ENCODE measurements at places on chromosomes 12 and 14.

DNA sequence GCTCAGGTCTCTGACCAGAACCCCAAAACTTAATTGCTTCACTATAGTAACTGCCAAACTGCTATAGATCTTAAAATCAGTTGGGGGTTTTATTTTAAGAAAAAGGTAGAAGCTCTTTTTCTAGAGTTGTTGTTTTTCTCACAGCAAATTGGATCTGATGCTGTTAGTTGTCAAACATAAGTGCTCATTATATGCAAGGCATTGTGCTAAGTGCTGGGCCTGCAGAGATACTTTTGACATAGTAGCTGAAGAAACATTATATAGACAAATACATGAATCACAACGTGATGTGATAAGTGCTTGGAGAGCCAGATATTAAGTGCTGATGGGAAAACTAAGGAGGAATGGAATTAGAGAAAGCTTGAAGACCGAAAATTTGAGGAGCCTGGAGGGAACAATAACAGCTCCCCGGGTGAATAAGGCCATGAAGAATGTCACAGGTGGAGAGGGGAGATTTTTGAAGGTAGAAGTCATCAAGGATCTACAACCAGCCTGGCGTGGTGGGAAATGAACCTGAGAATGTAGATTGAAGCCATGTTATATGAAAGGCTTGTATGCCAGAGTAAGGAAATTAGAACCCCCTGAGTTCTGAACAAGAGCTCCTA is 126.5 kb downstream of the DYRK2 start:
- DNase-seq, result no peak
- no peaks in the 10 kb centered on the region for H3K27me3 ChIP-seq
- H3K36me3 ChIP-seq, result no peaks in the 10 kb centered on the region
- H3K4me3 ChIP-seq, result no peak overlapping the region

DNA sequence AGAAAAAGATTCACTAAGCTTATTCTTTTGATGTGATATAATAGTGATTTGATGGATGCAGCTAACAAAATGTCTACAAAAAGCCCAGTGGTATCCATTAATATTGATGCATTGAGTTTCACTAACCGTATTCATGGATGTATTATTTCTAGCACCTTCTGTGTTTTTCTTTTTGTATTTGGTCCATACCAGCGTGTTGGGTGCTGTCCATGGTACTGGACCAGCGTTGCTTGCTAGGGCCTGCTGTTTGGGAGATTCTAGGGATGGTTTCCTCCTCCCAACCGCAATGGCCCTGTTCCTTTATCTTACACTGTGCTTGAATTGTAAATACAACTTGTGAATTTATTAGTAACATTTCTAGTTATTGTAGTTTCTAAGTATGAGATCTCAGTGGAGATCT is 31.7 kb downstream of the ANO4 start:
- H3K27ac ChIP-seq, result no peak overlapping the region
- DNase-seq, result no peak
- H3K27me3 ChIP-seq, result no peaks in the 10 kb centered on the region
- H3K4me3 ChIP-seq, result no peak overlapping the region

GRCh38 chr12:114152066-114152465 is 185.9 kb upstream of the RBM19 start:
- DNase-seq, result no peak
- H3K36me3 ChIP-seq, result no peaks in the 10 kb centered on the region
- H3K27me3 ChIP-seq, result peaks cover 3% of the 10 kb centered on the region
- no peaks in the 10 kb centered on the region for H3K4me1 ChIP-seq
- H3K27ac ChIP-seq, result no peak overlapping the region

DNA sequence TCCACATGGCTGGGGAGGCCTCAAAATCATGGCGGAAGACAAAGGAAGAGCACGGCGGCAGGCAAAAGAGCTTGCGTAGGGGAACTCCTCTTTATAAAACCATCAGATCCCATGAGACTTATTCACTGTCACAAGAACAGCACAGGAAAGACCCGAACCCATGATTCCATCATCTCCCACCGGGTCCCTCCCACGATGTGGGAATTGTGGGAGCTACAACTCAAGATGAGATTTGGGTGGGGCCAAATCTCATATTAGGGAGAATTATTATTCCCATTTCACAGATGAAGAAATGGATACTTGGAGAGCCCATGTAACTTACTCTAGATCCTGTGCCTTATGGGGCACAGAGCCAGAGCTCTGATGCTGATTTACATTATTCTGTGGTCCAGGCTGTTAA is 322.6 kb downstream of the PCNX1 start:
- no peak overlapping the region for H3K4me3 ChIP-seq
- H3K36me3 ChIP-seq, result no peaks in the 10 kb centered on the region
- no peaks in the 10 kb centered on the region for H3K27me3 ChIP-seq
- H3K4me1 ChIP-seq, result no peaks in the 10 kb centered on the region
- no peak overlapping the region for H3K27ac ChIP-seq

DNA sequence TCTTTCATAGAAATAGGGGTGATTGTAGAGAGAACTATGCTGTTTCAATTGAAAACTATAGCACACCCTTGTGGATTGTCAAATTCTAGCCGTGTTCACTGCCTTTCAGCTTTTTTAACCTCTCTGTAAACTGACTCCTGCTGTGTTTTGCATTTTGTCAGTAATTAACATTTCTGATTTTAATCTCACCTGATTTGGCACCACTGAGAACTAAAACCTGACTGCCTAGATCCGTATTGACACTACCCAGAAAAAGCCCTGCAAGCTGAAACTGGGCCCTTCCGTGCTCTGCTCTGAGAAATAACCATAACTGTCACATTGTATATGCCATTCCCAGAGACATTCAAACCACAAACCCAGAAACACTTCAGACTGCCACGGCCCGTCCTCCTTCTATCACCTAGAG is 26.6 kb upstream of the ETV6 start:
- H3K4me3 ChIP-seq, result no peak overlapping the region
- no peak overlapping the region for H3K27ac ChIP-seq
- H3K36me3 ChIP-seq, result no peaks in the 10 kb centered on the region
- H3K4me1 ChIP-seq, result peaks cover 3% of the 10 kb centered on the region

- no peak overlapping the region for H3K4me3 ChIP-seq
- no peaks in the 10 kb centered on the region for H3K27me3 ChIP-seq
- peaks cover 61% of the 10 kb centered on the region for H3K4me1 ChIP-seq
- H3K36me3 ChIP-seq, result peaks cover 4% of the 10 kb centered on the region
- H3K27ac ChIP-seq, result no peak overlapping the region
- no peak for DNase-seq
Observed at GRCh38 chr12:116125956-116126566, 151.4 kb downstream of the MED13L start.

- peaks cover 9% of the 10 kb centered on the region for H3K4me1 ChIP-seq
- no peak for DNase-seq
- peaks cover 24% of the 10 kb centered on the region for H3K36me3 ChIP-seq
- no peak overlapping the region for H3K27ac ChIP-seq
Observed at GRCh38 chr12:88067301-88067700, 38.1 kb upstream of the C12orf50 start.

DNA sequence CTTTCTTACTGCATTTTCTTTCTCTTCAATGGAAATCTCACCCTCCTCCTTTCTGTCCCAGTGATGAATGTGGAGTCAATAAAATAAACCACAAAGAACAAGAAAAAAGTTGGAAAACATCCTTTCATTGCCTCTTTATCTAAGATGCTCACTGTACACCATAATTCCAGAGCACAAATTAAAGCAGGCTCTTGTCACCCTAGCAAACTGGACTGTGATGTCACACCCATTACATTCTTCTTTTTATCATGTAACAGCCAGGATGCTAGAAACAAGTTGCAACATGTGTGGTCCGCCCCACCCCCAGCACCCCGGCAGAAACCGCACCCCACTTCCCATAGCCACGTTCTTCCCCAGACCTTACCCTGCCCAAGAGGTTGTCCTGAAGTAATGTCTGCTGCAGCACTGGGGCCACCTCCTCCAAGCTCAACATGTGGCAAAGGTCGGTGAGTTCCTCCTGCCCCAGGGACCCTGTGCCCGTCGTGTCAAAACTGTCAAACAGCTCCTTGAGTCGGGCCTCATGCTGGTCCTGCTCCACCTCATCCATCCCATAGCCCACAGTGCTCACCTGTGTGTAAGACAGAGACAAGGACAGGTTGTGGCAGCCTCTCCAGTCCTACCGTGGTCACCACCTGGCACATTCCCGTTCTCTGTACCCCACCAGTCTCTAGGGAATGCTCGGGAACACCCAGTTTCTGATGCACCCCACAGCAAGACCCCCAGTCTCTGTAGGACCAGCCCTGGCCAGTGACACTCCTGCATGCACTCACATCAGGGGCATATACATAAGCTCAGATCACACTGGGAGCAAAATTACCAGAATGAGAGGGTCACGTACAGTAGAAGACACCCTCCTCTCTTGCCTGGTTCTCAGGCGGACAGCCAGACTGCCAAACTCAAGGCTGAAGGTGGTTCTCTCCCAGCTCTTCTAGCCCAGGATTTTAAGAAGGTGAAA is 9.2 kb downstream of the NIN start:
- peak overlapping the region; percentile 74 for H3K4me3 ChIP-seq
- H3K4me1 ChIP-seq, result peaks cover 81% of the 10 kb centered on the region
- DNase-seq, result peak; percentile 53
- peaks cover 48% of the 10 kb centered on the region for H3K36me3 ChIP-seq
- H3K27me3 ChIP-seq, result no peaks in the 10 kb centered on the region
- H3K27ac ChIP-seq, result peak overlapping the region; percentile 91

- no peak overlapping the region for H3K27ac ChIP-seq
- peaks cover 3% of the 10 kb centered on the region for H3K4me1 ChIP-seq
- no peaks in the 10 kb centered on the region for H3K27me3 ChIP-seq
Observed at GRCh38 chr12:48943221-48943620, 14.1 kb downstream of the ARF3 start.

- H3K4me1 ChIP-seq, result no peaks in the 10 kb centered on the region
- H3K27me3 ChIP-seq, result no peaks in the 10 kb centered on the region
- no peaks in the 10 kb centered on the region for H3K36me3 ChIP-seq
- no peak for DNase-seq
Observed at GRCh38 chr12:68780731-68781130, 27.2 kb upstream of the MDM2 start.

- H3K27ac ChIP-seq, result no peak overlapping the region
- H3K4me1 ChIP-seq, result no peaks in the 10 kb centered on the region
- no peak for DNase-seq
- no peaks in the 10 kb centered on the region for H3K36me3 ChIP-seq
- H3K4me3 ChIP-seq, result no peak overlapping the region
Observed at GRCh38 chr14:105664691-105665090, 138.3 kb downstream of the TMEM121 start.
